Hindlimb muscle (tissue), 1 donor: ENCODE measurements at places on chromosomes 3 and 15. TPM values are rescaled to one million over a fixed set of nuclear protein-coding genes. Genes with fewer than 3 reads are reported as not detected.

DNA sequence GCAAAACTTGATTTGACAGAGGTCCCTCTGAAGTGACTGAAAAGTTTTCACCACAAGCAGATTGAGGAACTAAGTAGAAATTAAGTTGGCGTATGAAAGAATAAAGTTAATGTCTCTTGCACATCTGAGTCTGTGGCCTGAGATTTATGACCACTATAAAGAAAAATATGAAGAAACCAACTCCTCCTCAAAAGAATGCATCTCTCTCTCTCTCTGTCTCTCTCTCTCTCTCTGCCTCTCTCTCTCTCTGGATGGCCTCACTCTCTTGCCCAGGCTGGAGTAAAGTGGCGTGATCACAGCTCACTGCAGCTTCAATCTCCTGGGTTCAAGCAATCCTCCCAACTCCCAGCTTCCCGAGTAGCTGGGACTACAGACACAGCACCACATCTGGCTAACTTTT, 55.2 kb downstream of the RPL22L1 start:
- no peak for DNase-seq

The QRICH1 gene
- polyA plus RNA-seq = 60.1 TPM

- no peak for DNase-seq
Measured at GRCh38 chr3:64694114-64694513, 6.3 kb upstream of the ADAMTS9 start.

GRCh38 chr3:96370637-96371036, 443.8 kb upstream of the EPHA6 start:
- DNase-seq = no peak
